ENCODE measurements at places on chromosomes 1 and 21.
A peak's percentile ranks its signal among the peaks of the same experiment; 100 is the strongest.

- no peaks in the 10 kb centered on the region for H3K27me3 ChIP-seq
Observed at GRCh38 chr1:207565546-207566468, 69.8 kb downstream of the CR1 start.

DNA sequence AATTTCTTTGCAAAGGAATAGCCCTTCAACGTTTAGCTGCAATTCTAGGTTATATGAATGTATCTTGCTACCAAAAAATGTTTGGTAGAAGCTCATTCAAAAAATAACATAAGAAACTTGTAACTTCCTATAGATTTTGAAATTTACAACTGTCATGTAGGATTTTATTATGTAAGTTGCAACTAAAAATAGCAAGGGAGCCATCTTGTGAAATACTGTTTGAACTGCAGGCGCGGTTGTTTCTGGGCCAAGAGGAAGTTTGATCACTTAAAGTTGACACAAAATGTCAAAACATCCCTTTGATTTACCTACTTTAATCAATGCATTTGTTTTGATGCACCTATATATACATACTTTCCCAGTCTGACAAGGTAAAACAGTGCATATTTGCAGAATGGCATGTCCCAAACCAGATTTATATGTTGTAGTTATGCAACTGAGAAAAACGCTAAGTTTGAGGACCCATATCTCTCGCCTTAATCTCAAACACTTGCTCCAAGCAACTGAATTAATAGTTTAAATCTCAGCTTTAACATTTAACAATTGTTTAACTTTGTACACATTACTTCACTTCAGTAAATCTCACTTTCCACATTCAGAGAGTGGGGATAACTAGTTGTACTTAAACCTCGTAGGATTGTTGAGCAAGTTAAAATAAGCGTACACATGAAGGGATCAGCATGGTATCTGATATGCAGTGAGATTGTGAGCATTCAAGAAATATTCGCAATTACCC, 63.9 kb downstream of the KCNK2 start:
- no peaks in the 10 kb centered on the region for H3K36me3 ChIP-seq
- no peak for DNase-seq
- H3K4me1 ChIP-seq: no peaks in the 10 kb centered on the region
- no peaks in the 10 kb centered on the region for H3K27me3 ChIP-seq

DNA sequence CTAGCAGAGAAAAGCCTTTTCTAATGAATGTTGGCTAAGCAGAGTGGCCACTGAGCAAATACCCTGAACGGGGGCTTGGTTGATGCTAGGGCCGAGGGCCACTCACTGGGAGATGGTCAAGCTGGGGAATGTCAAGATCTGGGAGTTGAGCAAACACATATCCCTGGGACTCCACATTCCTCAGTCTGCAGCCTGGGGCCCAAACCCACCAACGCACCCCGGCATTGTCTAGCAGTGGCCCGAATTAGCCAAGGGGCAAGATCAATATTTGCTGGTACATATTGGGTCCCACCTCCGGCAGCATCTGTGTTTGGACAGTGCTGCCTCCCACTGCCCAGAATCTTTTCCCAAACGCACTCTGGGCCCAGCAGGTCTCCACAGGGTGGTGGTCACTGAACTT, 144.1 kb downstream of the TRABD2B start:
- H3K4me1 ChIP-seq: no peaks in the 10 kb centered on the region
- DNase-seq: no peak
- no peaks in the 10 kb centered on the region for H3K27me3 ChIP-seq
- H3K36me3 ChIP-seq: no peaks in the 10 kb centered on the region
- no peak overlapping the region for H3K27ac ChIP-seq
- no peak overlapping the region for H3K4me3 ChIP-seq

GRCh38 chr1:99538618-99538956, 107.3 kb upstream of the PALMD start:
- no peak overlapping the region for H3K4me3 ChIP-seq
- no peak for DNase-seq
- no peaks in the 10 kb centered on the region for H3K4me1 ChIP-seq
- no peaks in the 10 kb centered on the region for H3K36me3 ChIP-seq
- no peaks in the 10 kb centered on the region for H3K27me3 ChIP-seq
- H3K27ac ChIP-seq: no peak overlapping the region

DNA sequence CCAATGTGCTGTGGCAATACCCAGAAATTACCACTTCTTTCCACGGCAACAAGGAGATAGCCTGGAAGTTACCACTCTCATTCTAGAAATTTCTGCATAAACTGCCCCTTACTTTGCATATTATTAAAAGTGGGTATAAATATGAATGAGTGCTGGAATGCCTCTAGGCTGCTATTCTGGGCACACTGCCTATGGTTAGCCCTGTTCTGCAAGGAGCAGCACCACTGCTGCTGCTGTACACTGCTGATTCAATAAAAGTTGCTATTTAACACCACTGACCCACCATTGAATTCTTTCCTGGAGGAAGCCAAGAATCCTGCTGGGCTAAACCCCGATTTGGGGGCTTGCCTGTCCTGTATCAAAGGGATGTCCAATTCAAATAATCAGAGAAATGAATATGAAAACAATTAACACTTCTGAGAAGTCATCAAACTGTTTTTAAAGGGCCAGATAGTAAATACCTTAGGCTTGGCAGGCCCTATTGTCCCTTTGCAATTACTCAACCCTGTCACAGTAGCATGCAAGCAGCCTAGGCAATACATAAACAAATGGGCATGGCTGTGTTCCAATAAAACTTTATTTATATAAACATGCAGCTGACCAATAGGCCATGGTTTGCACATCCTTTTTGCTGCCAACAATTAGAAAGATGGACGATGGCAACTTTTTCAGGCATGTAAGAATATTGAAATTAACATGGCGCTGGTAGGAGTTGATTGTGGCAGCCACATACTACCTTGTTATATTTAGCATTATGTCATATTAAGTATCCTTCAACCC, 369.4 kb upstream of the B3GALT2 start:
- peaks cover 11% of the 10 kb centered on the region for H3K4me1 ChIP-seq
- peaks cover 2% of the 10 kb centered on the region for H3K36me3 ChIP-seq
- no peak for DNase-seq
- H3K27me3 ChIP-seq: no peaks in the 10 kb centered on the region
- H3K4me3 ChIP-seq: no peak overlapping the region

GRCh38 chr1:15251857-15252835, 5.1 kb downstream of the FHAD1 start:
- H3K4me1 ChIP-seq: peaks cover 51% of the 10 kb centered on the region
- peak overlapping the region; percentile 28 for H3K4me3 ChIP-seq
- H3K36me3 ChIP-seq: peaks cover 2% of the 10 kb centered on the region
- no peak for DNase-seq
- H3K27me3 ChIP-seq: no peaks in the 10 kb centered on the region

DNA sequence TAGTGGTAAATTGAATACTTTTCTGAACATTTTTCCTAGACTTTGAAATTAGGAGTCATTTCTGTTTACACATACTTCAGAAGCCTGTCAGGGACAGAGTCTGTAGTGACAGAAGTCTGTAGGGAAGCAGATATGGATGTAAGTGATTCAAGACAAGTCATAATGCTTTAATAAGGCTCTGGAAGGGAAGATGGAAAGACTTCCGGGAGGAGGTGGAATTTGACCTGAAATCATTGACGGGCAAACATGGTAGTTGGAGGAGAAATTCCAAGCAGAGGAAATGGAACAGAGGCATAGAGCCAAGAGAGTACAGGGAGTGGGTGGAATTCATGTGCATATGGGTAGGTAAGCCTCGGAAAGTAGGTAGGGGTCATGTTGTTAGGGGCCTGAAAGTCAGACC, 22.5 kb downstream of the CAMTA1 start:
- DNase-seq: no peak
- no peak overlapping the region for H3K4me3 ChIP-seq
- no peaks in the 10 kb centered on the region for H3K27me3 ChIP-seq
- H3K36me3 ChIP-seq: peaks cover 1% of the 10 kb centered on the region

DNA sequence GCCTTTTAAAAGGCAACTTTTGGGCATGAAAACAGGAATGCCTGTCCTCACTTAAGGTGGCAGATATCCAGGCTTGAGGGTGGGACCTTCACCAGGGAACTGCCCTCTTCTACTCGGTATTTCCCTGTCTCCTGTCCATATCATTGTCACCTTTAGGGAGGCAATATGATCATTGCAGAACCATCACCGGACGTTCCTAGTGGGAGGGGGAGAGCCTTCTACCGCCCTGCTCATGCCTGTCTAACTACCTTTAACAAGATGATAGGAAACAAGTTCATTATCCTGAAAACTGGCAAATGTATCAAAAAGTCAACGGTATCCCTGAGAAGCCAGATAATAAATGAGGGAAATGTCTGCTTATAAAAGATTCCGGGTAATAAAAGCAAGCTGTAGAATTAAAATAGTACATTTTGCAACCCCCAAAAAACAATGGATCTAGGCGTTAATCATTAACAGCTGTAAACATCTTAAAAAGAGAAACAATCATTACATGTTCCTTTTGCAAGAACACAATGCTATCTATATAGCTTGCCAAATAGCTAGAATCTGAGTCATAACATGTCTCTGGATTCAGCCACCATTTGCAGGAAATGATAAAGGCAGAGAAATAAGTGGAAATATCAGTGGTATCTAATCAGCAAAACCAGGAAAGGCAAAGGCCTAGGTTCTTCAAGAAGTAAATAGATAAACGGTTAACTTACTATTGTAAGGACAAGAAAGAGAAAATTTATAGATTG, 852.9 kb upstream of the ADGRL4 start:
- no peak overlapping the region for H3K4me3 ChIP-seq
- H3K27ac ChIP-seq: no peak overlapping the region
- no peaks in the 10 kb centered on the region for H3K4me1 ChIP-seq
- DNase-seq: no peak

- peaks cover 6% of the 10 kb centered on the region for H3K4me1 ChIP-seq
- DNase-seq: no peak
- H3K27me3 ChIP-seq: no peaks in the 10 kb centered on the region
Observed at GRCh38 chr1:203777596-203777995, 12.6 kb downstream of the LAX1 start.

GRCh38 chr1:223423641-223424233, 30.5 kb downstream of the CCDC185 start:
- peaks cover 26% of the 10 kb centered on the region for H3K27me3 ChIP-seq
- no peaks in the 10 kb centered on the region for H3K36me3 ChIP-seq
- H3K27ac ChIP-seq: no peak overlapping the region

DNA sequence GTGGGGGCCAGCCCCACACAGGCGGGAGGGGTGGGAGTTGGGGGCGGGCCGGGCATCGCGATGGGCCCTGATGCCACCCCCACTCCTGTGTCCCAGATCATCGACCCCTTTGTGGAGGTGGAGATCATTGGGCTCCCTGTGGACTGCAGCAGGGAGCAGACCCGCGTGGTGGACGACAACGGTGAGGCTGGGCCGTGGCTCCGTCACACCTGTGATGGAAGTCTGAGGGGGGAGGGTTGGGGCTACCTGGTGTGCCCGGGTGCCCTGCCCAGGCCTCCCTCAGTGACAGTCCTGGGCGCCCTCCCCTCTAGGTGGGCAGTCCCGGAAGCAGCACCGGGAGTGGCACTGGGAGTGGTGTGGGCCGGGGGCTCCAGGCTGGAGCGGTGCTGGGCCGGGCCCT, 22.6 kb downstream of the PLCH2 start:
- H3K36me3 ChIP-seq: peaks cover 6% of the 10 kb centered on the region
- peaks cover 37% of the 10 kb centered on the region for H3K4me1 ChIP-seq
- DNase-seq: no peak
- H3K27me3 ChIP-seq: no peaks in the 10 kb centered on the region
- H3K4me3 ChIP-seq: no peak overlapping the region
- no peak overlapping the region for H3K27ac ChIP-seq

- H3K27ac ChIP-seq: no peak overlapping the region
- no peaks in the 10 kb centered on the region for H3K27me3 ChIP-seq
- peaks cover 5% of the 10 kb centered on the region for H3K36me3 ChIP-seq
- peaks cover 42% of the 10 kb centered on the region for H3K4me1 ChIP-seq
- H3K4me3 ChIP-seq: no peak overlapping the region
Observed at GRCh38 chr1:89908672-89909436, 86.1 kb upstream of the ZNF326 start.

- DNase-seq: no peak
- peaks cover 1% of the 10 kb centered on the region for H3K36me3 ChIP-seq
- H3K27me3 ChIP-seq: peaks cover 43% of the 10 kb centered on the region
- no peak overlapping the region for H3K27ac ChIP-seq
- H3K4me3 ChIP-seq: no peak overlapping the region
Observed at GRCh38 chr1:229087339-229087738, 183.6 kb upstream of the RAB4A start.

GRCh38 chr1:118717893-118718292, 270.2 kb downstream of the TBX15 start:
- H3K4me3 ChIP-seq: no peak overlapping the region
- H3K27me3 ChIP-seq: no peaks in the 10 kb centered on the region
- H3K36me3 ChIP-seq: peaks cover 1% of the 10 kb centered on the region
- no peak for DNase-seq
- H3K4me1 ChIP-seq: no peaks in the 10 kb centered on the region
- no peak overlapping the region for H3K27ac ChIP-seq

DNA sequence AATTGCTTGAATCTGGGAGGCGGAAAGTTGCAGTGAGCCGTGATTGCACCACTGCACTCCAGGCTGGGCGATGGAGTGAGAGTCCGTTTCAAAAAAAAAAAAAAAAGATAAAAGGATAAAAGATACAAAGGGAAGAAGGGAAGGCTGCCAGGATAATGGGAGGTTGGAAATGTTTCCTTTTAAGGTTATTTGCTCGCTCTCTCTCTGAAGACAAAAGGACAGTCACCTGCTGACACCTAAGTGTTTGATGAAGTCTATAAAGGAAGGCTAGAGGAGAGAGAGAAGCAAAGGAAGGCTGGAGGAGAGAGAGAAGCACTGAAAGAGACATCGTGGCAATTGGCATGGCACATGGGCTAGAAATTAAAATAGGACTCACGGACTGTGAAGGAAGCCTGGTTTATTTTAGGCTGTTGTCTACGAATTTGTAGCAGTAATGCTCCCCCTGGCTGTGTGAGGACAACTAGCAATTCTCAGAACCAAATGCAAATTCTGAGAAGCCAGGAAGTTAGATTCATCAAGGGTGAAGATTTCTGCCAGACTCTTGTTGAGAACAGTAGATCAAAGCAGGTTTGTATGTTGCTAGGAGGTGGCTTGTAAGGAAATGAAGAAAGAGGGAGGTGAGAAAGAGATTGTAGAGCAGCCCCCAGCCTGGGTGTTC, 154.2 kb downstream of the ZP4 start:
- no peaks in the 10 kb centered on the region for H3K27me3 ChIP-seq
- H3K27ac ChIP-seq: peak overlapping the region; percentile 27
- H3K4me3 ChIP-seq: peak overlapping the region; percentile 8
- H3K36me3 ChIP-seq: peaks cover 2% of the 10 kb centered on the region
- DNase-seq: no peak

- DNase-seq: no peak
- H3K4me1 ChIP-seq: no peaks in the 10 kb centered on the region
- no peak overlapping the region for H3K4me3 ChIP-seq
- H3K27me3 ChIP-seq: no peaks in the 10 kb centered on the region
Observed at GRCh38 chr21:16537501-16537900, 807.7 kb downstream of the USP25 start.

GRCh38 chr1:8643542-8644536, 173.6 kb downstream of the RERE start:
- DNase-seq: no peak
- H3K4me1 ChIP-seq: no peaks in the 10 kb centered on the region
- no peaks in the 10 kb centered on the region for H3K27me3 ChIP-seq

All from central memory CD8-positive, alpha-beta T cell (primary cell).